ENCODE measurements at places on chromosomes 4 and X.
A peak's percentile ranks its signal among the peaks of the same experiment; 100 is the strongest.

- no peak for DNase-seq
Measured at GRCh38 chrX:136453771-136454170, 34.0 kb upstream of the BRS3 start.

- DNase-seq: no peak
Measured at GRCh38 chr4:114205261-114205660, 225.8 kb upstream of the ARSJ start.

GRCh38 chrX:37686996-37687395 lies 1.4 kb downstream of the XK start:
- DNase-seq: peak; percentile 55

DNA sequence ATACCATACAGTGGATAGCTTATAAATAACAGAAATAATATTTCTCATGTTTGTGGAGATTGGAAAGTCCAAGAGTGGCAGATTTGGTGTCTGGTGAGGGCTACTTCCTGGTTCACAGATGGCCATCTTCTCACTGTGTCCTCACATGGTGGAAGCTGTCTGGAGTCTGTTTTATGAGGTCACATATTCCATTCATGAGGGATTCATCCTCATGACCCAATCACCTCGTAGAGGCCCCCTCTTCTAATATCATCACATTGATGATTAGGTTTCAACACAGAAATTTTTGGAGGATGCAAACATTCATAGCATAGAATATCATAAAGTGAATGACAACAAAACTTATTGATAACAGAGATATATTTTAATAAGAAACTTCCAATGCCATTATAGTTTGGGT lies 568.0 kb downstream of the STIM2 start:
- DNase-seq: no peak

- no peak for DNase-seq
Measured at GRCh38 chr4:152185786-152186550, 349.9 kb downstream of the FBXW7 start.

- no peak for DNase-seq
Measured at GRCh38 chr4:152374153-152374552, 161.7 kb downstream of the FBXW7 start.

DNA sequence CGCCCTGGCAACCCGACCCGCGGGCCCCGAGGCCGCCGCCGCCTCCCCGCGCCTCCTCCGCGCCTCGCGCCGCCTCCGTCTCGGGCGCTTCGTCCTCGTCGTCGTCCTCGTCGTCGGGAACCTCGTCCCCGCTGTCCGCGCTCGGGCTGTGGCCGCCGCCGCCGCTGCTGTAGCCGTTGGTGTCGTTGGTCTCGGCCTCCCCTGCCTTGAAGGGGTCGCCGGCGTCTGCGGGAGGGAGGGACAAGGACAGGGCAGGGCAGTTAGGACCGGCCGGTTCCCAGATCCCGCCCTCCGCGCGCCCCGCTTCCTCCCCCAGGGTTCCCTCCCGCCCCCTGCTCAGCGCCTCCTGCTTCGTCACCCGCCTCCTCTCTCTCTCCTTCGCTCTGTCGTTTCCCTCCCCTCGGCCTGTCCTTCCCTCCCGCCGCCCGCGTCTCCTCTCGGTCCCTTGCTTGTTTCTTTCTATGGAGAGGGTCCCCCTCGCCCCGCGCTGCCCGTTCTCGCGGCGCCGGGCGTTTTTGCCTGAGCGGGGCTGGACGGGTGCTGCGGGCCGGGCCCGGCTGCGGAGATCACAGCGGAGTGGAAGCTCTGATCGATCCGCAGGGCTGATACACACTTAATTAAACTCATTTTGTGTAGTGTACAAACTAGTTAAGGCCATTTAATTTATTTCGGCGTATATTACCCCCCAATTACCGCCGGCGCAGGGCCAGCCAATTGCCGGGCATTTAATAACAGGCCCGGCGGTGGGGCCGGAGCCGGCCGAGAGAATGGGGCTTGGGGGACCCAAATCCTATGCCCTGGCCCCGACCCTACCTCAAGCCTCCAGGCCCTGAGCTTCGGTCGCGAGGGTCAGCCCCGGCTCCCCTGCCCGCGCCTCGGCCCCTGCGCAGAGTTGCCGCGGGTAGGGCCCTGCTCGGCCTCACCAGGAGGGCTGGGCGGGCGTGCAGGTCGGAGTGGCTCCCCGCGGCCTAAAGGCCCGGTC lies 2.4 kb downstream of the NKX1-1 start:
- no peak for DNase-seq

DNA sequence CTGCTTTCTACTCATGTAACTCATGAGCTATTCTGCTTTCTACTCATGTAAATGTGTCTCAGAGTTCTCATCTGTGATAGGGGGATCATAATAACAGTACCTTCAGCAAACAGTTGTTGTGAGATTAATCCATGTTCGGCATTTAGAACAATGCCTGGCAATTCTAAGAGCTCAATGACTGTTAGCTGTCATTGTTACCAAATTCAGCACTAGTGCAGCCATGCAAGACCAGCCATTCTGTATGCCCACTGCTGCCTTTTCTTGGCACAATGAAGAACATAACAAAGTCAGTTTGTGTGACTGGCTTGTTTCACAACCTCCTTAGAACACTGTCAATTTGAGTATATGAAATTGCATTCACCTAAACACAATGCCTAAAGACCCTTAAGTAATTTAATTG lies 163.2 kb downstream of the ANK2 start:
- no peak for DNase-seq

DNA sequence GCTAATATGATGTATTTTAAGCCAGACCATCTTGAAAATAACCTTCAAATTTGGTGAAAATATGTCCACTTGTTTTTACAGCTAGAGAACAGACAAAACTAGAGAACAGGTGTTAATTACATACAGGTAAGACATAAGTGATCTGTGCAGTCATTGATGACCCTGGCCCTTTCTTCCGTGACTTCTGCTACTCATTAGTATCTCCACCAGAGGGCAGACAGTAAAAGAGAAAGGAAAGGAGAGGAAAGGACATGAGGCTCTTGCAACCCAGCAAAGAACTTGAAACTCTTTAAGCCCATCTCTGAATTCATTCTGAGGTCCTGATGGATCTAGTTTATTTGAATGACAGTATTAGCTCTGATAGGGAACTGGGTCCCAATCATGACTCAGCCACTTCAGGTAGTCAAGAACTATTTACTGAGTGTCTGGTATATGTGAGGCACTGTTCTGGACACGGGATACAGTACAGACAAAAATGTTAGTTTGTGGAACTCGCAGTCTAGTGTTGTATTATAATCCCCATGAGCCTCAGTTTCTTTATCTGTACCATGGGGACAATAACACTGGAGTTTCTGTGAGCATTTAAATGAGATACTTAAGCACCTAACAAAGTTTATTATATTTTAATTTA lies 121.0 kb upstream of the TEX13D start:
- DNase-seq: peak; percentile 2

GRCh38 chr4:39662683-39663082 lies 24.0 kb upstream of the SMIM14 start:
- DNase-seq: no peak

DNA sequence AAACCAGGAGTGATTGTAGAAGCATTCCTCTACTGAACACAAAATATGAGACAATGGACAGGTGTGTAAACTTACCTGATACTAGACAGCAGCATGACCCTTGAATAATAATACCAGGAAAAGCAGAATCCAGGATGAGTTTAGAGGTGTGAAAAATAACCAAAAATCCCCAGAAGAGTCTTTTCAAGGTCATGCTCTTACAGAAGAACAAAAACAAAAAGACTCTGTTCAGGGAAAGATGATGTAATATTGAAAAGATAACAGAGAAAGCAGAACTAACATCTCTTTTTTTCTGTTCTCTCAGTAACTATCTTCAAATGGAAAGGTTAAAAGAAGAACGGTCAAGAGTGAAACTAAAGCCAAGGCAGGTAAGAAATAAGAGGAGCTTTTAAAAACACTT lies 14.0 kb upstream of the ARHGAP10 start:
- DNase-seq: no peak

DNA sequence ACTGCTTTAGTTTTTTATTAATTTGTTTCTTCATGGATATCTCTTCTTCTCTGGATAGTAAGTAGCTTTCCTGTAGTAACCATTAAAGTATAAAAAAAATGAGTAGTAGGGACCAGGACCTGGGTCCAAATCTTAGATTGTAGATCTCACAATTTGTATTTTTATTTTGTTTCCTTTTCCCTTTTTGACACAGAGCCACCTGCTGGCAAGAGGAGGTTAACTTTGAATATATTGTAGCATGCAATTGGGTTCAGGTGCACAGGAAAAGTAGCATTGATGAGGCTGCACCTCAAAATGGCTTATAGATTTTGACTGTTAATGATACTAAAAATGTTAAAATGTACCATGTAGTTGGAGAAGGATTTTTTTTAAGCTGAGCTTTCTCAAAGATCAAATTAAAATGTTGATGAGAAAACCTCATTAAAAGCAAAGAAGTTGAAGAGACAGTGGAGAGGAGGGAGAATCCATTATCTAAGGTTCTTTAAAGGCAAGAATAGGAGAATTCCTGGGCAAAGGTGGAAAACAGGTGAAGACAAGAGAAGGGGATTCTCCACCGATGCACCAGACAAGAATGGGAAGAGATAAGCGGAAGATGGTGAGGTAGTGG lies 48.3 kb upstream of the HPGDS start:
- no peak for DNase-seq

GRCh38 chr4:10958226-10958856 lies 273.8 kb upstream of the CLNK start:
- DNase-seq: no peak

- no peak for DNase-seq
Measured at GRCh38 chrX:75301060-75301459, 27.2 kb downstream of the UPRT start.

DNA sequence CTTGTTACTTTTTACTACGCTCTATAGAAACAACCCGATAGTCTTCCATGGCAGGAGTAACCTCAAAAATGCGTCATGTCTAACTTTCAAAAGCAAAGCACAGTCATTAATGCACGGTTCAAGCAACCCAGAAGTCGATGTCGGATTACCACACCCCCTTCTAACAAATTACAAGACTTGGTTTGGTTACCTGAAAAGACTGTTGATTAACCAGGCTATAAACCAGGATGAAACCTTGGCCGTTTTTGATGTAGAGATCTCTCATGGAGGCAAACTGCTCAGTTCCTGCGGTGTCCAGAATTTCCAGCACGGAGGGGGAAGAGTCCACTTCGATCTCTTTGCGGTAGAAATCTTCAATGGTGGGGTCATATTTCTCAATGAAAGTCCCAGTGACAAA lies 2.4 kb downstream of the RAP2C start:
- DNase-seq: peak; percentile 2

- no peak for DNase-seq
Measured at GRCh38 chr4:113646442-113646822, 115.1 kb downstream of the CAMK2D start.

- no peak for DNase-seq
Measured at GRCh38 chr4:127920521-127920920, 39.8 kb downstream of the PLK4 start.

- no peak for DNase-seq
Measured at GRCh38 chr4:145679520-145679919, 426 bp upstream of the C4orf51 start.

- no peak for DNase-seq
Measured at GRCh38 chrX:124280294-124280902, 52.1 kb upstream of the TEX13D start.

DNA sequence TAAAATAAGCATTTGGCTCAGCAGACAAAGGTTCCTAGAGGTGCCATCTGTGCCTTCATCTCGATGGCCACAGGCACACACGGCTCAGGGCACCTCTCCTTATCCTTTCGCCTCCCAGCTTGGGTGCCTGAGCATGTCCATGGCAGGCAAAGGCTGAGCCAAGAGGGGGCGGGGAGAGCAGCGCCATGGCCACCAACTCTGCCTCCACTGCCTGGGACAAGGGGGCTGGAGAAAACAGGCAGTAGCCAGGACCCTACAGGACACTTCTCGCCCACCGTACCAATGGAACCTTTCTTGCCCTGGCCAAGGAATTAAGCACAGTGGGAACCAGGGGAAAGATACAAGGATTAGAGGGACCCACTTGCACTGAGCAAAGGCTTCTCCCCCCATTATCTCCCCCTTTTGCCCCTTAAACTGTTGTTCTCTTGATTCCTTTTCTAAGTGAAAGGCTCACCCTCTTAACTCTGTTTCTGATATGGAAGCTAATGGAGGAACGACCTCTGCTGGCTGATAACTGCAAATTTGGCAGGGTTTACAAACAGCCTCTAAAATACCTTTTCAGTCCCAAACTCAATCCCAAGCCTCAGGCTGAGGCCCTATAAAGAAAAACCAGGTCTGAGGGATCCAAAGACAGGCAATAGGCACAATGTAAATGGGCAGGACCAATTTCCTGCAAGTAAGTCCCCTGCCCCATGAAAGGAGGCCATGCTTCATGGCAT lies 335.2 kb downstream of the ADAM29 start:
- no peak for DNase-seq

DNA sequence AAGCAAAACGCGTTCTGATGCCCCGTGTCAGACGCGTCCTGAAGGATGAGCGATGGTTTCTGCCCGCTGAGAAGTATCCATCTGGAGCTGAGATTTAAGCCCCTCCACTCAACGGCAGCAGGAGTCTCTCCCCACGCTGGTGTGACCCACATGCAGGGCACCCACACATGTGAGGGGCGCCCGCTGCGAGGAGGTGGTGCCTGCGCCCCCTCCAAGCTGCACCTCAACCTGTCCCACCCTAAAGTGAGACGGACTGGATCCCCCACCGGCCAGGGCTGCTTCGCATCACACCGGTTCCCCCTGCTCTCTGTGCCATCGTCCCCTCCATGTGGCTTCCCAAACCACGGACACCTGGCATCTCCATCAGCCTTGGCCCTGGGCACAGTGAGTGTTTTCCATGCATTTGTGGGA lies 4.5 kb upstream of the PDE6B start:
- DNase-seq: no peak

DNA sequence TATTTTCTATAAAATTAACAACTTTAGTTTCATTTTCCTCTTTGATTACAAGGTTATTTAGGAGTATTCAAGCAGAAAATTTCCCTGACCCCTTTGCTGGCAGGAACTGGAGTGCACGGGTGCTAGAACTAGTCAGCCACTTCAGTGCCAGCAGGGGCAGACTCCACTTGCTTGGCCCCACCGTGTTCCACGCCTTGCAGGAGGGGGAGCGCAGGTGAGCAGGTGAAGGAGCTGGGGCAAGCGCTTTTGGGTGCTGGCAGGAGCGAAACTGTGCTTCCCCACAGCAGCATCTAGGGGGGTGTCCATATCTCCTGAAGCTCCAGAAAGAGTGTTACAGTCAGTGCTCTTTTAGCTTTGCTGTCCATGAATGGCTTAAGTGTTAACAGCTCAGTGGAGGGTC lies 45.5 kb downstream of the MID2 start:
- DNase-seq: no peak

GRCh38 chr4:32207456-32207855 lies 1487.3 kb downstream of the PCDH7 start:
- DNase-seq: no peak

DNA sequence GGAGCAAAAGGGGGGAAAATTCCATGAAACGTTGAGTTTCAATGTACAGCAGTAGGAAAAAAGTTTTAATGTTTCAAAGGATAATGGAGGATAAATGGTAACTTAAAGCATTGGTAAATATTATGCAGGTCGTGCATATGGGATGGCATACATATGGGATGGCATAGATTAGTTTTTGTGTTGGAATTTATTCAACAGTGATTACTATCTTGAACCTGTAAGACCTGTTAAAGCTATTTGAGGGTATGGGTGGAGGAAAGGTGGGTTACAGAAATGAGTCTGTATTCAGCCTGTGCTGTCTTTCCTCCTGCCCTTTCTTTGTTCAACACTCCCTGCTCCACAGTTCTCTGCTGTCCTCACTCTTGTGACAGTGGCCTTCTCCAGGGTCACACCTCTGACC lies 54.6 kb downstream of the ARHGAP10 start:
- DNase-seq: no peak

Measured in hematopoietic multipotent progenitor cell treated with erythropoietin and hydrocortisone succinate and interleukin-3 and kit ligand, for 15 days (in vitro differentiated cells).